Fibroblast of skin of left quadriceps (primary cell): ENCODE measurements at places on chromosomes 2 and 18.

- DNase-seq, result no peak
These were observed 16.4 kb downstream of the GALNT3 start for GRCh38 chr2:165777522-165778186.

DNA sequence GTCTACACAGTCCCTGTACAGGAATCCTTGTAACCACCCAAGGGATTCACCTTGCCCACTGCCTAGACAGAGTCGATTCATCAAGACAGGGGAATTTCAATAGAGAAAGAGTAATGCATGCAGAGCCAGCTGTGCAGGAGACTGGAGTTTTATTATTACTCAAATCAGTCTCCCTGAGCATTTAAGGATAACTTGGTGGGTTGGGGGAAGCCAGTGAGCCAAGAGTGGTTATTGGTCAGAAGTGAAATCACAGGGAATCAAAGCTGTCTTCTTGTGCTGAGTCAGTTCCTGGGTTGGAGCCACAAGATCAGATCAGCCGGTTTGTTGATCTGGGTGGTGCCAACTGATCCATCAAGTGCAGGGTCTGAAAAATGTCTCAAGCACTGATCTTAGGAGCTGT, 17.8 kb upstream of the FAM98A start:
- DNase-seq, result no peak

GRCh38 chr2:64652231-64653108, 1.2 kb downstream of the SERTAD2 start:
- DNase-seq, result peak; percentile 52

DNA sequence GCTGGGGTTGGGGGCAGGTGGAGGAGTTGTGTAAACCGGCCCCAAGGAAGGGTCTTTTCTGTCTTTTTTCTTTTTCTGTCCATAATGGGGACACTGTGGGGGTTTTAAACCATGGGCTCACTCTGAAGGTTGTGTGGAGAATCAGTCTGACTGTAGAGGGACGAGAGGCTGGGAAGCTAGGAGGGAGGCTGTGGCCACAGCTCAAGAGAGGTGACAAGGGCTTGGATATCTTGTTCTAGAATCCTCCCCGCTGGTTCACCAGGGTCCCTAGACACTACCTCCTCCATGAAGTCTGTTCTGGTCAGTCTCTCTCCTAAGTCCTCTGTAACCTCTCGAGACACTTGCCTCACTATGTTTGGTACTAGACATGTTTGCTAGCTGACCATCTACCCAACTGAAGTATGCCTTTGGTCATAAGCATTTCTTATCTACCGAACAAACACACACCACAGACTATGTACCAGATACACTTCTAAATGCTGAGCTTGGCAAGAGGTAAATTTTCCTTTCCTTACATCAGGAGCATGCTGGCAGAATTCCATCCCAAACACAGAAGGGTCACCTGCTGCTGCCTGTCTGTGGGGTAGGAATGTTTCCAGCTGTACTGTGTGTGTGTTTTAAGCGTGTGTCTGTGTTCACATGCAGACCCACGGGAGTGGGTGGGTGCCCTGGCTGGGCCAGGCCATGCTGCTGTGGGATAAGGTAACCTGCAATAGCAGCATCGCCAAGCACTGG, 69.6 kb upstream of the MGAT4A start:
- no peak for DNase-seq

- no peak for DNase-seq
These were observed 41.1 kb downstream of the TFCP2L1 start for GRCh38 chr2:121243821-121244460.

DNA sequence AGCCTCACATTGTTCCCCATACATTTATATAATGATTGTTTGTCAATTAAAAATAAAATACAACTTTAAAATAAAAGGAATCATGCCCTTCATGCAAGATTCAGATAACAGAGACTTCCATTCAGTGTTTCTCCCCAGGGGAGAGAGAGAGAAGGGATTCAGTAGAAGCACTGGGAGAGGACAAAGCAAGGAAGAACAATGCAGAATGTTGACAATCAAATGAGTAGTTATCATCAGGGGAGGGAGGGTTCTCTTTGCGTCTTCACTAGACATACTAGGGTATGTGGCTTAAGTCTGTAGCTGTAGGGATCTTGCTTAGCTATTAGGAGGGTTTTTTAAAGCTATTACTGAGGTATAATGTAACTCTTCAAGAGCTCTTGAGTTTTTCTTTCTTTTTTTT, 30.7 kb downstream of the FSHR start:
- no peak for DNase-seq

- DNase-seq, result no peak
These were observed 175.1 kb downstream of the ATAD2B start for GRCh38 chr2:23751747-23752265.

- no peak for DNase-seq
These were observed 128.4 kb downstream of the KLHL29 start for GRCh38 chr2:23513245-23513871.

GRCh38 chr2:579961-580360, 97.2 kb downstream of the TMEM18 start:
- no peak for DNase-seq

- no peak for DNase-seq
These were observed 12.3 kb upstream of the SIX3 start for GRCh38 chr2:44929159-44929734.

DNA sequence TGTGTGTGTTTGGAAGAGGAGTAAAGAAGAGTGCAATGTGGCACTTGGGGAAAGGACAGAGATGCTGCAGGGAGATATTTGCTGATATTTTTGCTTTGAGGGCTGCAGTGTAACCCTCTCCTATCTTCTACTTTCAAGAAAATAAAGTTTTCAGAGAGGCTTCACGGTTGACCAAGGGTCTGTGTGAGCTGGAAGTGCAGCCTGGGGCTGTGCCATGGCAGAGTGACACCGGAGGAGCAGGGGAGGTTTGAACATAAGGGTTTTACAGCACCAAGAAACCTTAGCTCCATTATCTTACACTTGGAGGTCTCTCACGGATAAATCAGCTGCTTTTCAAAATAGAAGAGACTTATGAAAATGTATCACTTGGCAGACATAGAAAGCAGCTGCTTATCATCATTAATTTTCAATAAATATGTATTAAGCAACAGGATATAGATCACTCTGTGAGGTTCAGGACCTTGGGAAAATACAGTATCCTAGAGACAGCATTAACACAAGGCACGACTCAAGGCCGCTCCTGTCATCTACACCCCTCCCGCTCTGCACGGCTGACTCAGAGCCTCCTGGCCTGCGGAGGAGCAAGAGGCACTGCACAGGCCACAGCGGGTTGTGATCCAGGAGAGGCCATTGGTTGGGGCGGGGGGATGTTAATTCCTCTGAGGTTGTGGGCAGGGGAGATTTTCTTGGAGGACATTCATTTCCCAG, 127.8 kb downstream of the COPS8 start:
- peak; percentile 53 for DNase-seq
